ENCODE measurements at places on chromosomes 3 and 15. TPM values are rescaled to one million over a fixed set of nuclear protein-coding genes. Genes with fewer than 3 reads are reported as not detected.

The SLC12A1 gene
- total RNA-seq, result not detected

The SOX14 gene
- not detected for total RNA-seq

The STARD9 gene
- 8.8 TPM for total RNA-seq

DNA sequence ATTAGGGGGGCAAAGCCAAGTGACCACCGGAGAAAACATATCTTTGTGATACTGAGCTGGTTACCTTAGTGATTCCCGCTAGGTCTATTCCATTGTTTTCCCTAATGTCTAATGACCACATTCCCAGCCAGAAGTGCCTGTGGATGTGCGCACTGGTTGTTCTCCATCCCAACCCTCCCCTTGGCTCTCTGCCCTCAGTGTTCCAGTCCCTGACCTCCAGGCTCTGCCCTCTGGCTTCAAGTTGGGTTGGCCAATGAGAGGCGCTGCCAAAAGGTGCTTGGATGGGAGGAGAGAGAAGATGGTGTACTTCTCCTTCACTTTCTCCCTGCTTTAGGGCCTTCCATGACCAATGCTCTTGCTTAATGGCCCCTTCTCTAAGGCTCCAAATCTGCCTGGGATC, 2.4 kb downstream of the COLQ start:
- DNase-seq, result no peak

DNA sequence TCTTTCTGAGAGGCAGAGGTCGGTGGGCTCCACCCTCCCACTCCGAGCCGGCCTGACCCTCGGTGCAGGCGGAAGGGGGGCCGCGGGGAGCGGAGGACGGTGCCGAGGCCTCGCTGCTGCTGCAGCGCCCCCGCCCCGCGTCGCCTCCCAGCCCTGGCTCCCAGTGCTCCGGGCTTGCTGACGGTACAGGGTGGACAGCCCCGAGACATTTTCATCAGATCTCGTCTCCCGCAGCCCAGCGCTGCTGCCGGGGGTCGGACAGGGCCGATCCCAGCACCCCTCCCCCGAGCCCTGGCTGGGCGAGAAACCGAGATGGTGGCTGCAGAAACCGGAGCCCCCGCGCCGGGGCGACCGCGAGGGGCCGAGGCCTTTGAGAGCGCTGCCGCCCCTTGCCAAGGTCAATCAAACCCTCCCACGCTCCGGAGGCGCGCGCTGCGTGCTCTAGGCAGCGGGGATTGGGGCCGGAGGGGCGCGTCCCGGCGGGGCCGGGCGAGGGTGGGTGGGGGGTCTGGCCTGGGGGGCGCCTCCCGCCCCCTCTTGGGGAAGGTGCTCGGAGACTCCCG, 42.5 kb downstream of the EPHB3 start:
- DNase-seq, result no peak

- no peak for DNase-seq
Observed at GRCh38 chr3:55180161-55180560, 252.3 kb upstream of the LRTM1 start.

GRCh38 chr15:24961967-24962366, 7.2 kb downstream of the SNRPN start:
- no peak for DNase-seq

DNA sequence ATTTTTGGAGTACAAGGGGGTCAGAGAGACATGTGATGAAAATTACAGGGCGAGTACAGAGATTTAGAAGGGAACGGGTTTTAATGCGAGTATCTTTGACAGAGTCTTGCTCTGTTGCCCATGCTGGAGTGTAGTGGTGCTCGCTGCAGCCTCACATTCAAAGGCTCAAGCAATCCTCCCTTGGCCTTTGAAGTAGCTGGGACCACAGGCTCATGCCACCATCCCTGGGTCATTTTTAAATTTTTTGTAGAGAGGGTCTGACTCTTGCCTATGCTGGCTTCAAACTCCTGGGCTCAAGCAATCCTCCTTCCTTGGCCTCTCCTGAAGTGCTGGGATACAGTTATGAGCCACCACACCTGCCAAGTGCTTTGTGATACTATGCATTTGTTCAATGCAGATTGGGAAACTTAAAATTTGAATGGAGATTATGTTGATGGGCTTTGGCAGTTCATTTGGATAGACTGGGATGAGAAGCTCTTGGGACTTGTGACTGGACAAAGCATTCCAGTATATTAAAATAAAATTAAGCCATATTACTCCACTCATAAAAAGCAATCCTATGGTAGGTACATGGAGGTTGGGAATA, 4.0 kb upstream of the LMLN start:
- DNase-seq, result no peak

- DNase-seq, result no peak
Observed at GRCh38 chr15:49423021-49423420, at the start of gene FGF7. TSS of gene FGF7 (plus strand) at chr15:49423242. CDS start at chr15:49424298, 1,056 bp downstream.

DNA sequence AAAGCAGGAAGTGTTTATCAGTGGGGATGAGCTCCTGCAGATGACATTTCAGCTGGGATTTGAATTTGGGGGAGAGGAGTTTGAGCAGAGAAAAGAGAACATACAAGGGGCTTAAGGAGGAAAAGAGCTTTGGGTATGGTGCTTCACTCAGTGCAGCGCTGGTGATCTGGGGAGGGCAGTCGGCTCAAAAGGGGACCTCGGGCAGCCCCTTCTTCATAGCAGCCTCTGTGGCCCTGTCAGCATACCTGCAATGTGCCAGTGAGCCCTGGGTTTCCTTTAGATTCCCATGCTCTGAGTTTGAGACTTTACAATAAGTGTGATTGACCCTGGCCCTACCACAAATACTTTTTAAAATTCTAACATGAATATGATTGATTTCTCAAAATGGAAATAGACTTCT, 40.2 kb downstream of the ROPN1B start:
- no peak for DNase-seq

DNA sequence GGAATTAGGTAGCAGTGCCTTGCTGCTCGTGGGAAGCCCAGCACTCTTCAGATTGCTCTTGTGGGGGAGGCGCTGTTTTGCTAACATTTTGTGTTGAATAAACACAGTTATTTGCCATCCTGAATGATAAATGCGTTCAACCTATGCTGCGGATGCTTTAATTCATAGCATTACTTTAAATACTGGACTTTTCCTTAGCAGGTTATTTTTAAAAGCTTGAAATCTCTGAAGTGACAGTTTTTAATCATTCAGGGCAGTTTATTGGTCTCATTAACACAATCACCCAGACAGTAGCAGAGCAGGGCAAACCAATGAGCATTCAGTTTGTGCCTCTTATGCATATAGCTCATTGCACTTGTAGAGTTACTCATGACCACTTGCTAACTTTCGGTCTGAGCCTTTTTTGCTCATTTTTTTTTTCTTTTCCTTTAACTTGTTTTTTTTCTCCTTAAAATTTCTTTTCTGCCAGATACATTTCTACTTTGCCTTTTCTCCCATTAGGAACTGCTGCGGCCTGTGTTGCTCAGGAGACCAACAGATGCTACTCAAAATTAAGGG, 5.2 kb downstream of the CACNA2D3 start:
- DNase-seq, result no peak
